ENCODE measurements at places on chromosomes 5 and 9. TPM values are rescaled to one million over a fixed set of nuclear protein-coding genes. Genes with fewer than 3 reads are reported as not detected.

RNF183 gene
- total RNA-seq: not detected

HSPB3 gene
- not detected for total RNA-seq

NFIB gene
- 6.8 TPM for total RNA-seq

MEIKIN gene
- not detected for total RNA-seq

RUSC2 gene
- 31.9 TPM for total RNA-seq

PTGES gene
- 149 TPM for total RNA-seq

SPATA6L gene
- 2.8 TPM for total RNA-seq

PLEKHG4B gene
- 1.3 TPM for total RNA-seq

PLAC8L1 gene
- total RNA-seq: 0.31 TPM

NR4A3 gene
- total RNA-seq: 1.7 TPM

IFNK gene
- not detected for total RNA-seq

GDNF gene
- 0.03 TPM for total RNA-seq

FAM114A2 gene
- 11.4 TPM for total RNA-seq

LCN9 gene
- total RNA-seq: 0.16 TPM

BTNL8 gene
- not detected for total RNA-seq

PDCD1LG2 gene
- total RNA-seq: 0.30 TPM

SOHLH1 gene
- total RNA-seq: 0.12 TPM

PHPT1 gene
- 221 TPM for total RNA-seq

PAEP gene
- 0.27 TPM for total RNA-seq

GPR150 gene
- 0.16 TPM for total RNA-seq
